Ecto neural progenitor cell (in vitro differentiated cells): ENCODE measurements at places on chromosomes 5 and 9.

DNA sequence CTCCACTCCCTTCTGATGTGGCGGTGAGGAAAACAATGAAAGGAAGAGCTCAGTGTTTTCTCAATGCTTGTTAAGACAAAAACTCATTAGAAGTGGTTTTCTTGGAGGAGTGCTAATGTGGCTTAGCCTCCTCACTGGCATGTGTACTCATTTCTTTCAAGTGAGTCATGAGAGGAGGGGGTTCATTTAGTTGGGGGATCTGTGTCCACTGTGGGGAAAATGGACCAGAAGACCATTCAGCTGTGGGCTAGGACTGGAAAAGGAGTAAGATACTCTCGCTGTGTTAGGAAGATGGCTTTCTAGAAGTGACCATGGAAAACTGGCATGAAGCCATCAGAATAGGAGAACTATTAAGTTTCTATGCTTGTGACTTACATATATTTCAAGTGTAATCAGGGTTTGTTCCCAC lies 23.5 kb downstream of the KLF9 start:
- DNase-seq: no peak

DNA sequence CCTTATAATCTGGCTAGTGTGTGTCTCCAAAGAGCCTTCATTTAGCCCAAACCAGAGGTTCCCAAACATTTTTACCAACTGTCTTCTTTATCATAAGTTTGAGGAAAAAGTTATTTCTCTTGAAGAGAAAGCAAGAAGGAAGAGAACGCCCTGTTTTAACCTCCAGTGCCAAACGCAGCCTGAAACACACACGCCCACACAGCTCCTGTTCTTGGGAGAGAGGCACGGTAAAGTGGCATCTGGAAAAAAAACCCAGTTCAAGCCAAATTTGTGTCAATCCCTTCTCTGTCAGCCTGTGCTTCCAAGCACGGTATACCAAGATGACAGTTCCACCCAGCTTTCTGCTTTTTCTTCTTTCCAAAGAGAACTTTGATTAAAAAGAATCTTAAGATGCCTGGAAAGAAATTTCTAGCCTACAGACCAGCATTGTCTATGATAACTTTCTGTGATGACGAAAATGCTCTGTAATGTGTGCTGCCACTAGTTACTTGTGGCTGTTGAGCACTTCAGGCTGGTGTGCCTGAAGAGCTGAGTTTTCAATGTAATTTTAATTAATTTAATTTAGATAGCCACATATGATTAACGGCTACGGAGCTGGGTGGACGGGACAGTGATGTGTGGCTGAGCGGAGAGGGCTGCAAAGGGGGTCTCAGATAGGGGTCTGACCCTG lies 62.3 kb downstream of the ACER2 start:
- no peak for DNase-seq

GRCh38 chr5:24376210-24376609 lies 268.6 kb downstream of the CDH10 start:
- no peak for DNase-seq

- DNase-seq: no peak
Observed at GRCh38 chr5:117869596-117869995, 1118.8 kb downstream of the DTWD2 start.

- DNase-seq: peak; percentile 34
Observed at GRCh38 chr9:88812938-88813637, 178.2 kb upstream of the S1PR3 start.

GRCh38 chr9:77502568-77502967 lies 145.6 kb downstream of the GNA14 start:
- no peak for DNase-seq

- no peak for DNase-seq
Observed at GRCh38 chr5:134714120-134714519, 24.2 kb upstream of the CAMLG start.

GRCh38 chr9:116271991-116272390 lies 118.4 kb downstream of the PAPPA start:
- peak; percentile 73 for DNase-seq

GRCh38 chr5:111530298-111530740 lies 18.0 kb upstream of the STARD4 start:
- no peak for DNase-seq

- DNase-seq: no peak
Observed at GRCh38 chr5:1930501-1930879, 47.8 kb upstream of the IRX4 start.

DNA sequence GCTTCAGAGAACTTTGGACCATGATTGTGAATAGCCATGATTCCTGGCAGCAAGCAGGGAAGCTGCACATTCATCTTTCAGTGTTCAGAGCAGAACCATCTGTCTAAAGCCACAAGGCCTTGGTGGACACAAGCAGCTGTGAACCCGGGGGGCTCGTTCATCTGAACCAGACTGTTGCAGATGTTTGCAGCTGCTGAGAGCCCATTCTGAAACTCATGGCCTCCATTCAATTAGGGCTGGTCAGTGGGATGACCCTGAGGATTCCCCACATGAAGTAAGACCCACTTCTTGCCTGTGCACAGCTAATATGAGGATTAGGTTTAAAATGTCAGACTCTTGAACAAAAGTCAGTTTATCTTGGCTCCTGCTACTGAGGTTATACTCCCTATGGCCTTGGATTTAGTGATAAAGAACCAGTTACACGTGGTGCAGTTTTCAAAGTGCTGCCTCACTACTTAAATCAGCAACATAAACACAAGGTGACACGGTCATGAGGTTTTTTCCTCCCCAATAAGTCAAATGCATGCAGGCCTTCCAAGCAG lies 109.8 kb upstream of the IFNK start:
- DNase-seq: no peak
